IMR-90 (cell line): ENCODE measurements at places on chromosomes 3 and 15. TPM values are rescaled to one million over a fixed set of nuclear protein-coding genes. Genes with fewer than 3 reads are reported as not detected.

Gene TPRG1
- polyA plus RNA-seq = 0.14 and 0.17 TPM in 2 replicates

Gene TRPM1
- not detected in 2 replicates for polyA plus RNA-seq

Gene ONECUT1
- polyA plus RNA-seq = not detected in 2 replicates

Gene CYP1A2
- not detected in 2 replicates for polyA plus RNA-seq

Gene IGSF11
- polyA plus RNA-seq = 0.06 TPM in 1 of 2 replicates, not detected in the other

Gene HCN4
- polyA plus RNA-seq = not detected in 2 replicates

Gene RLBP1
- polyA plus RNA-seq = not detected in 2 replicates

Gene KLF15
- 0.14 and 0.24 TPM in 2 replicates for polyA plus RNA-seq

Gene SEMA6D
- 12.6 and 13.1 TPM in 2 replicates for polyA plus RNA-seq

Gene CIDEC
- 0.09 TPM in 1 of 2 replicates, not detected in the other for polyA plus RNA-seq

Gene GOLGA6D
- polyA plus RNA-seq = not detected in 2 replicates

Gene CFAP100
- not detected in 2 replicates for polyA plus RNA-seq

Gene SKOR1
- polyA plus RNA-seq = 0.03 and 0.06 TPM in 2 replicates

Gene TRA2B
- polyA plus RNA-seq = 119 and 127 TPM in 2 replicates

Gene STAB1
- 0.04 TPM in 1 of 2 replicates, not detected in the other for polyA plus RNA-seq

Gene CNTN3
- polyA plus RNA-seq = 2.2 and 3.5 TPM in 2 replicates

Gene DPPA2
- polyA plus RNA-seq = not detected in 2 replicates

Gene HRG
- not detected in 2 replicates for polyA plus RNA-seq

Gene OIP5
- 5.4 and 5.5 TPM in 2 replicates for polyA plus RNA-seq

Gene TLR9
- polyA plus RNA-seq = 0.03 TPM in 1 of 2 replicates, not detected in the other

Gene KNG1
- not detected in 2 replicates for polyA plus RNA-seq

Gene POTEB3
- not detected in 2 replicates for polyA plus RNA-seq

Gene TPRA1
- polyA plus RNA-seq = 40.1 and 40.3 TPM in 2 replicates

Gene PRR20G
- polyA plus RNA-seq = not detected in 2 replicates

Gene INSYN1
- 0.34 and 0.49 TPM in 2 replicates for polyA plus RNA-seq

Gene ALDH1L1
- polyA plus RNA-seq = not detected in 2 replicates

Gene CP
- not detected in 2 replicates for polyA plus RNA-seq

Gene CNOT10
- 15.8 and 19.9 TPM in 2 replicates for polyA plus RNA-seq

Gene PTX3
- polyA plus RNA-seq = 117 and 135 TPM in 2 replicates

Gene SPINK8
- polyA plus RNA-seq = not detected in 2 replicates

Gene FGF12
- polyA plus RNA-seq = not detected in 2 replicates

Gene RPL32
- polyA plus RNA-seq = 1,856 and 2,352 TPM in 2 replicates

Gene CCDC54
- polyA plus RNA-seq = not detected in 2 replicates

Gene CAND2
- polyA plus RNA-seq = 4.9 and 5.7 TPM in 2 replicates

Gene ANKRD34C
- not detected in 2 replicates for polyA plus RNA-seq

Gene GALNT15
- 11.0 and 12.8 TPM in 2 replicates for polyA plus RNA-seq

Gene DISP2
- 0.34 and 0.42 TPM in 2 replicates for polyA plus RNA-seq

Gene FAM131A
- polyA plus RNA-seq = 16.5 and 19.5 TPM in 2 replicates
